Activated T-helper 1 cell treated with Interleukin-2 at 50 U/mL for 16 hours (primary cell): ENCODE measurements at places on chromosomes 5 and 9.

GRCh38 chr5:97046270-97046982 lies 96.0 kb downstream of the LIX1 start:
- DNase-seq: no peak

- DNase-seq: no peak
These were observed 16.0 kb upstream of the JADE2 start for GRCh38 chr5:134509308-134510040.

DNA sequence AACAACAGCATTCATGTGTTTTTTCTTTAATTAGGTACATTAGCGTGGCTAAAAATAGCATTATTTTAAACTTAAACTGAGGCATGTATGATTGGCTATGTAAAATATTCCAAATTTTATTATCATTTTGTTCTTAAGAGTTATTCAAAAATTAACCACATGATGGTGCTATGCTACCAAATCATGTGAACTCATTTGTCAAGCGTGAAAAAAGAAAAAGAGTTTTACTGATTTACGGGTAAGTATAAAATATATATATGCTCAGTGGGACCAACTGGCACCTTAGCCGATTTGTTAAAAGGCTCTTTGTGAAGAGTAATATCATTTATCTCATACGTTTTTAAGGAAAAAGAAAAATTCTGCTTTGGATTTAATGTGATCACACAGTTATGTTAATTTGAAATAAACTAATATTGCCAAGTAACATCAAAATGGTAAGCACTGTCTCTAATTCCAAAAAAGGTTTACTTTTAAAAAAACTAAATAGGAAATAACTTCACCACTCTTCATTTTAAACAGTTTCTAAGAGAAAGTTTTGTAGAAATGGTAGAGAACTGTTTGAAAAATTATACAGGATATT lies 1042.3 kb downstream of the CDH12 start:
- DNase-seq: no peak

DNA sequence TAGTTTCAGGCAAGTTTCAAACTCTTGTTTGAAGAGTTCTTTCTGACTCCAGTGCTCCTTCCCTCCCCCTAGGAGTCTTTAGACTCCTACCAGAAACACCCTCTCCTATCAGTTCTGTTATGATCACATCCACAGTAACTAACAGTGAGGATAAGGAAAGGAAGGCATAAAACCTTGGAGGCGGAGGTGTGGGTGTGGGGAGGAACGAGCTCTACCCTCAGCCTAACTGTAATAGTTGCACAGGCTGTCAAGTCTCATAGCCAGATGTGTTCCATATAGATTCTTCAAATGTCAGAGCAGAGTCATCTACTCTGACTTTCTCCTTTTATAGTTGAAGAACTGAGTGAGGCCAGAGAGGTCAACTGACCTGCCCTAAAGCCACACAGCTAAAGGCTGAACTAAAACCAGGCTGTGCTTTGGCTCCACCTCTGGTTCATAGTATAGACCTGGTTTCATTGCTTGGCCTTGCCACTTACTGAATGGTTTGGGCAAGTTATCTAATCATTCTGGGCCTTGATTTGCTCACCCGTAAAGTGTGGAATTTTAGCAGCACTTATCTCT lies 34.4 kb upstream of the PIK3R1 start:
- DNase-seq: no peak

DNA sequence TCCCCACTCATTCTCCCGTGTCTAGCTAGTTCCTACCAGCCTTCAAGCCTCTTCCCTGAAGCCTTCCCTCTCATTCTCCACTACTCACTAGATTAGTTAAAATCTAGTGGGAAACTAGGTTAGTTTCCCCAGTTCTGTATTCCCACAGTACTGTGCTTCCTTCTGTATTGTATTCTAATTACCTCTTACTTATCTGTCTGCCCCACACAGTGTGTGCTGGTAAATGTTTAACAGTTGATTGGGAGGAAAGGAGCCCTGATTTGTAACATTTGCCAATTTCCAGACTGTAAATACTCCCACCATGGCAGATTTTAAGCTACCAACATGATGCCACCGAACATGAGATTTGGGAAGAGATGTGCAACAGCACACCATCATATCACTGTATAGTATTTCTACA lies 8.3 kb downstream of the KLHL3 start:
- no peak for DNase-seq

DNA sequence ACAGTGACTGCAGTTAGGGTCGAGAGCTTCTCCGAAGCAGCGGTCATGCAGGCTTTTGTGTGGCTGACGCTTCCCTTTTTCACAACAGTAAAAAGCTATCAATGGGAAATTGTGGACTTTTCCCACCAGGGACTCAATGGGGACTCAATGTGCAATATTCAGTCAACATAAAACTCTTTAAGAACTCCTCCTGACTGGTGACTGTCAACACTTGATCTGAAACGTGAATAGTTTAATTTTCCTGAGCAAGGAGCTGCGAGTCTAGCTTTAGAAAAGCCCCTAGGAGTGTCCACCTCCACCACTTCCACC lies 28.7 kb downstream of the EXOC3 start:
- no peak for DNase-seq

DNA sequence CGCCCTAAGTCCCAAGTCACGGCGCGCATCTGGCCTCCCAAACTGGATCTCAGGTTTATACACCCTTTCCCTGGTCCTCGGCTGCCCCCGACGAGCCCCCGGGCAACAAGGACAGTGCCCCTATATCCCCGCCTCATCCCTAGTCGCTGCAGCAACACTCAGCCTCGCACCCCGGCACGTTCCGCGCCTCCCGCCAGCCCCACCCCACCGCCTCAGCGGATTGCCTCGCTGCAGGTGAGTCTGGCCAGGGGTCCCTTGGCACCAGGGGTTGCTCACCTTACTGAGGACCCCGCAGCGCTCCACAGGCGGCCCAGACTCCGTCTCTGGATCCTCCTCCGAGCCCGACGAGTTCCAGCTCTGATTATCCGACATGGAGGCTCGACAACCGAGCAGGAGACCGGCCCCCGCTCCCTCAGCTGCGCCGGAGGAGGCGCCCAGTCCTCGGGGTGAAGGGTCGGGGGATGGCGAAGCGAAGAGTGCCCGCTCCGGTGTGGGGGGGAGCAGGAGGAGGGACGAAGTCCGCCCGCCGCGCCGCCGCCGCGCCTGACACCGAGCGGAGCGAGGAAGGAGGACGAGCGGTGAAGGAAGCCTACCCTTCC lies 494 bp downstream of the CERT1 start:
- DNase-seq: peak; percentile 29

- no peak for DNase-seq
These were observed 35.0 kb downstream of the ERGIC1 start for GRCh38 chr5:172868924-172869591.

- DNase-seq: no peak
These were observed 726.4 kb upstream of the GRAMD2B start for GRCh38 chr5:125696762-125697161.

GRCh38 chr5:96074870-96075269 lies 113.2 kb upstream of the ELL2 start:
- no peak for DNase-seq

DNA sequence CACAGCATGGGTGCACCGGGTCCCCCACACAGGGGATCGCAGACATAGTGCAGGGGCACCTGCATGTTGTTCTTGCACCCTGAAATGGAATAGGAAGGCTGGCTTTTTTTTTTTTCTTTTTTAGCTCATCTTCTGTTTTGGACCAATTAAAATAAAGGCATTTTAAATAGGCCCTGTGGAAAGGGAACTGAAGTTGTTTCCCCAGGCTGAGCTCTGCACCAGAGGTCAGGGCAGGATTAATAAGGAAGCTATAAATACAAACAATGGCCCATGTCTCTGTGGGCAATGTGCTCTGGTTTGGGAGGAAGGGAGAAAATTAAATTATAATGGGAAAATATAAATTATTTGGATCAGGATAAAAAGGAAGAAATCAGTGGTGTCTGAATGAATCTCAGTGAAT lies 21.2 kb upstream of the KCNMB1 start:
- no peak for DNase-seq

GRCh38 chr9:137263506-137263905 lies 8.4 kb downstream of the NELFB start:
- no peak for DNase-seq

DNA sequence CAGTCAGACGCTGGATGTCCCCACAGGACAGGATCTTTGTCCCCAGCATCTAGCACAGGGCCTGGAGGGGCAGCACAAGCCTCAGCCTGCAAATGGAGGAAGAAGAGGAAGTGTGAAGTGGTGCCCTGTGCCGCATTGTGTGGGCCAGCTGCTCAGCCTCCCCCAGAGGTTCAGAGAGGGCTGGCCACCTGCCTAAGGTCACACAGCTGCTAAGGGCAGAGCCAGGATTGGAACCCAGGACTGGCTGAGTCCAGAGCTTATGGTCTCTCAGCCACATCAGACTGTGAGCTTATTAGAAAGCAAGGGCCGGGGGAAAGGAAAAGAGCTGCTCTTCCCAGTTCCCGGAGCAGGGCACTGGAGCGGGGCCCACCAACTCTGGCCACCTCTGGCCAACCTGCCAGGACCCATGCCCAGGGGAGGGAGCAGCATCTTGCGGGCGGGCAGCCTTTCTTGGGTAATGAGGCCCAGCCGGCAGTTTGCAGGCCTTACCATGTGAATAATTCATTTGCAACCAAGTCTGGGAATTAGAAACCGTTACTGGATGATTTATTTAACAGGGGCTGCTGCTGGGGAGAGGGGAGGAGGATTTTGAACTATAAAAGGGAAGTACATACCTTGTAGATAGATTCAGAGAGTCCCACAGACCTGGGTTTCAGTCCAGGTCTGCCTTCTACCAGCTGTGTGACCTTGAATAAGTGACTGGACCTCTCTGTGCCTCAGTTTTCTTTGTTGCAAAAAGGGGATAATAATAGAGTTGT lies 11.6 kb upstream of the CRB2 start:
- DNase-seq: no peak

DNA sequence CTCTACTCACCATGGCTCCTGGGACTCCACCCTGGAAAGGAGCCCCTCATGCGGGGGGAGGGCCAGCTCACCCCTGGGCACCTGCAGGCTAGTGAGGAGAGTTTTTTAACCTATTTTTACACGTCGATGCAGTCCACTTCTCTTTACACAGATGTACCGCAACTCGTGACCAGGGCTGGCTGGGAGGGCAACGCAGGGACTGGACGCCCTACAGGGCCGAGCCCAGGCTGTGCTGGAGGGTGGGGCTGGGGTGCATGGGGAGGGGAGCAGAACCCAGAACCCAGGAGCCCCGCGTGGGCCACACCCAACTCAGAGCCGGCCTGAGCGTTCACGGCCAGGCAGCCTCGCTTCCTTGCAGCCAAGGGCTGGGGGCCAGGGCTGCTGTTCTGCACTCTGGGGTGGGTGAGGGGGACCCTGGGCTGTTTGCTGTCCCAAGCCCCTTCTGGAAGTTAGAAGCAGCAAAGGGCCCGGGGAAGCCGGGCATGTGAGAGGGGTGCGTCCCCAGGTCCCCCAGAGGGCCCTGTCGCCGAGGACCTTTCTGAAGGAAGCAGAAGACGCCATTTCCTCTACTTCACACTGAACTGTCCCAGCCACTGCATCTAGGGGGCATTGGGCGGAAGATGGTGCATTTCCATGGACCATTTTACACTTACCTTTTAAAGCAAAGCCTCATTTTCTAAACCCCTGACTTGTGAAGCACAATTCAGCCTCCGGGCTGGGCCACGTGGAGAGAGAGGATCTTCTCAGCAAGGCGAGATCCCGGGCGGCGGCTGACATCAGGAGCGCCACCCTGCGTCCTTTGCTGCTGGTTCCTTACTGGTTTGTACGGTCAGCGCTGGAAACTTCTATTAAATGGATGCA lies 90.5 kb downstream of the KCNT1 start:
- no peak for DNase-seq

- no peak for DNase-seq
These were observed 245.4 kb downstream of the DENND1A start for GRCh38 chr9:123684393-123685149.

DNA sequence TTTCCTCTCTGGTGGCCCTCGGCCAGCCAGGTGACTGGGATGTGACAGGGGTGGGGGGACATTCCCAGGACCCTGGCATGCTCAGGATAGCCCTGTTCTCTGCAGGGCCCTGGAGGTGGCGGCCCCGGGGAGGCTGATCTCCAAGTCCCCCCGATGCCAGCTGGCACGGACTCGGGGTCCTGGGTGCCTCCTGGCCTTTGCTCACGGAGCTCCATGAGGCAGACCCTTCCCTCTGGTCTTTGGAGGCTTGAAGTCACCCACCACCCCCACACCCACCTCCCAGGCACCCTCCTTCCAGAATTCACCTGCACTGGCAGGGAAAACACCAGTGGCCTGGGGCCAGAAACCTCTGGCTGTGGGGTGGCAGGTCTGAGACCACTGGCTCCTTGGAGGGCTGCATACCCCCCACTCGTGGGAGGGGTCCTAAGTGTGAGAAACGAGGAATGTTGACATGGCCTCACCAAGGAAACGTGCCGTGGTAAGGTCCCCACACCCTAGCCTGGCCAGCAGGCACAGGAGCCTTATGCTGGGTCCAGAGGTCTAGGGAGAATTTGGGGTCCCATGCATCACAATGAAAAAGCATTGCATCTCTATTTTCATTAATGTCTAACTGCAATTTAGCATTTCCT lies 130.8 kb upstream of the FAM120A start:
- no peak for DNase-seq

DNA sequence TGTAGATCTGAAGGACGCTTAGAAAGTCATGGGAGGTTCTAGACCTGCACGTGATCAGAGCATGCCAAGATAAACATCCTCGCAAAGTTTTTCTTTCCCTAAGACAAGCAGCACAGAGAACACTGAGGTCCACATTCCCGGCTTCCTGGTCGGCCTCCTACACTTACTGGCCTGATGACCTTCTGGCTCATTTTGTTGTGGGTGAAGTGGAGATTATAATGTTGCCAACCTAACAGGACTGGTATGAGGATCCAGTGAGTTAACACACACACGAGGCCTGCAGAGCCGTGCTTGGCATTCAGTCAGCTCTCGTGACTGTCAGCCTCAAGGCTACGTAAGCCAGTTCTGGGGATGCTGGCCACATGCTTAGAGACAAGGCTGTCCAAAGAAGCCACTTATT lies 186.0 kb downstream of the TENT4A start:
- DNase-seq: no peak

GRCh38 chr5:78162253-78162862 lies 132.1 kb downstream of the AP3B1 start:
- DNase-seq: no peak

- no peak for DNase-seq
These were observed 23.7 kb upstream of the UGCG start for GRCh38 chr9:111872886-111873285.

DNA sequence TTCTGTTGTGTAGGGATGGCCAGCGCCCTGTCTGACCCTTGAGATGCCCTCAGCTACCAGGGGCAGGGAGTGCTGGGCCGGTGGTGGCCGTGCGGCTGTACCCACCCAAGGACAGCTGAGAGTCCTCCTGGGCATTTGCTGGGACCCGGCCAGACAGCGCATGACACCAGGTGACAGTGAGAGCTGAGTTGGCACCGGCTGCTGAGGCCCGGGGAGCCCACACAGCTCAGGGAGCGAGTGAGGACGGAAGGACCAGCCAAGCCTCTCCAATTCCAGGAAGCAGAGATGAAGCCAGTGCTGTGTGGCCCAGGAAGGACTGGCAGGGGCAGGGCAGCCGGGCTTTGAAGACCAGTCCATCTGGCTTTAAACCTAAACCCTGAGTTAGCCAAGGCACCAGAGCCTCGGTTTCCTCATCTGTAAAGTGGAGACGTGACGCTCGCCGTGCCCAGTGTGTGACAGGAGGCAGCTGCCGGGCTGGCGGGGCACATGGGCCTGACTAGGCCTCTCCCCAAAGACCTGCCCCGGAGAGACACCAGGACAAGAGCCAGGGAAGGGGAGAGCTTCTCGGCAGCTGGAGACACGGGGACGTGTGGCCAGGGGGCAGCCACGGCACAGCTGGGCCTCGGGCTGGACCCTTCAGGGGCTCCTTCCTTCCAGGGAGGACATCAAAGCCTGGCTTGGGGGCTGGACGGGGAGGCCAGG lies 3.0 kb upstream of the AGPAT2 start:
- no peak for DNase-seq

- DNase-seq: no peak
These were observed 79.2 kb downstream of the DPYSL3 start for GRCh38 chr5:147430628-147431027.
